ENCODE measurements at places on chromosomes 3 and 15.

DNA sequence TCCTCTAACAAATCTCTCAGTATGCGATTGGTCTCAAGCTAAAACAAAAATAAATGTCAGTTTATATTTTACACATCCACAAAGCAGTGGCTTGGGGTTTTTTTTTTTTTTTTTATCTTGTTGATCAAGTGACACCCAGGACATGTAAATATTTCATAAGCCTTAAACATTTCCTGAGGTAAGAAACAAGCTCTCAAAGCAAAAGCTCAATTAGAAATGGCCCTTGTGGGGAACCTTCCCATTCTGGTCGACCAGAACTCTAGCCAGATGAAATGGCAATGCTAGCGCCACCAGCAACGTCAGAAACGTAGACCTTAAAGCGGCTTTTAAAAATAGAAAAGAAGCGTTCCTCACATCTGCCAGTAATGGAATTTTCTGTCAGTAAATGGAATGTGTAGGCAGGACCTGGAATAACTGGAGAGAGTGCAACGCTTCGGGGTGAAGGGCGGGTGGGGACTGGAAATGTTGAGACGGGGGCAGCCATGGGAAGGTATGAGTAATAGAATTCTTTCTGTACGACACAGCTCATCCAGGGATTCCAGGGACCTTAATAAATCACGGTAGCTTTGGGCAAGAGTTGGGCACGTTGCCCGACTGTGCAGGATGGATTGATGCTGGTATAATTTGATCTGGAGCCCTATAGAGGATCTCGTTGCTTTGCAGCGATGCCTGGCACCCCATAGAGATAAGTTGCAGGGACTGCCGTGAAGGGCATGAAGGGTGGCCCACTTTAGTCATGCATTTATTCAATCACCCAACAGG, 44.4 kb downstream of the BTD start:
- DNase-seq = no peak

DNA sequence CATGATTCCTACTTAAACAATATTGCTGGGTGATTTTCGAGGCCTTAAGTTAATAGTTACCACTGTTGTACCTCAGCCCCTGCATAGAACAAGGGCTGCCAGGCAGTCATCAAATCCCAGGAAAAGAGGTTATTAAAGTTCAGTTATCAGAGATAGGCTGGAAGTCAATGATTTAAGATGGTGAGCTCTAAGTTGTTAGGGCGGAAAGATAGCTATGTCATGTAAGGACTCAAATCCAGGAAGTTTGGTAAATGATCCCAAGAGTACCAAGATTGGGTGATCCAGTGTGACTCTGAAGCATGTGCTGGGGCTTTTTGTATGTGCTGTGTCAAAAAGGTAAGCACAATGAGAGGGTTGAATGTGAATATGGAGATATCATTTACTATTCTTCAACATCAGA, 287.9 kb downstream of the NLGN1 start:
- DNase-seq = no peak

DNA sequence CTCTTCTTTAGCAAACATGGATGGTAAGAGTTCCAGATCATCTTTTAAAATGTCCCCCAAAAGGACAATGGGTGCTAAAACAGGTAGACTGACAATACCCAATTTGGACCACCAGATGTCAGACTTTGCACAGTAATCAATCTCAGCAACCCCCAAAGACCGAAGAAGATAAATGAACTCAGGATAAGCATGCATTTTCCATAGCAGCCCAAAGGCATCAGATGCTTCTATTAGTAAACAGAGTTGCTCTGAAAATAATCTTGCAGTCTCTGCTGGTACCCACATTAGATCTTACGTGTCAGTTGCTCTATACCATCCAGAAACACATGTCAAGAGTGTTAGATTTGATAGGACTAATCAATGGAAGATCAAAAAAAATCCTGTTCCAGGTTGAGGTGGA, 20.6 kb downstream of the MYH15 start:
- no peak for DNase-seq

GRCh38 chr3:175608356-175608755, 749.2 kb downstream of the NAALADL2 start:
- no peak for DNase-seq

DNA sequence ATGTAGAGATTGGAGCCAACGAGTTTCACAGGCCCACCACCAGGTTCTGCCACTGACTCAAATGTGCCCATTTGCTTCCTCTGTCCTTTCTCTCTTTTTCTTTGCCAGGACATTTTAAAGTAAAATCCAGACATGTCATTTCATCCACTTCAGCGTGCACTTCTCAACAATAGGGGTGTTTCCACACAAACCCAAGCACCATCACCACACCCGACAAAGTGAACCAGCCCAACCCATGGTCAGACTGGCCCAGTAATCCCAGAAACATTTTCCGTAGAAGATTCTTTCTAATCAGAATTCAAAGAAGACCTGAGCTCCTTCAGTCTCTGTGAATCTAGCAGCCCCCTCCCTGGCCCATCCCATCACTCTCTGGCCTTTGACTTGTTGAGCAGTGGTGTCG, 13.4 kb downstream of the CFAP100 start:
- no peak for DNase-seq

GRCh38 chr3:100726706-100727105, 17.4 kb downstream of the TFG start:
- no peak for DNase-seq

DNA sequence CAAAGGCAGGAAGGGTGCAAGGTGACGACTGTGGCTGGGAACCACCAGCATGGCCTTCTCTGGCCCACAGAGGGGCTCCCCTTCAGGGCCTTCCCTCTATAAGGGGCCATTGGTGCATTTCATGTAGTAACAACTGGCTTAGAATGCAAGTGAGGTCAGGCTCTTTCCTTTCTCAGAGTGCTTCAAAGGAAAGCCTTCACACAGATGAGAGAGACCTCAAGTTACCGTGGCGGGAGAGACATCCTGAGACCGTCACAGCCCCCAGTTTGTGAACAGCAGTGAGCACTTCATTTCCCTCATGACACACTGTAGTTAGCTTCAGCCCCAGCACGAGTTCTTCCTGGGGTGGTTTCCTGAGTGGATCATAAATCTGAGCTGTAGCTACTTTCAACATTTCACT, 96.6 kb upstream of the LIMD1 start:
- DNase-seq = no peak

- peak; percentile 2 for DNase-seq
These were observed 10.9 kb downstream of the CA12 start for GRCh38 chr15:63370764-63371163.

DNA sequence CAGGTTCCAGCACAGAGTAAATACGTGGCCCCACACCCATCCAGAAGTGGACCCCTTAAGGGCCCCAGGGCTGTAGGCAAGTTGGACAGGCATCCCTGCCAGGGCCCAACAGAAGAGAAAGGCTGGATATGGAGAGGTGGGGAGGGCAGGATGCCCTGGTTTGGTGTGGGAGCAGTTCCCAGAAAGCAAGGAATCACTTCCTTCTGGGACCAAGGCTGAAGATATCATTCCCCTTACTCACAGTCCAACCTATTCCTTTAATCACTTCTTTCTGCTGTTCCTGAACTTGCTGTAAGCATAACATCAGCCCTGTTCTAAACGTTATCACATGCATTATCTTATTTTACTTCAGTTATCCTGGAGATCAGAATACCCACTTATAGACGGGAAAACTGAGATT, 6.1 kb upstream of the MESP2 start:
- no peak for DNase-seq

DNA sequence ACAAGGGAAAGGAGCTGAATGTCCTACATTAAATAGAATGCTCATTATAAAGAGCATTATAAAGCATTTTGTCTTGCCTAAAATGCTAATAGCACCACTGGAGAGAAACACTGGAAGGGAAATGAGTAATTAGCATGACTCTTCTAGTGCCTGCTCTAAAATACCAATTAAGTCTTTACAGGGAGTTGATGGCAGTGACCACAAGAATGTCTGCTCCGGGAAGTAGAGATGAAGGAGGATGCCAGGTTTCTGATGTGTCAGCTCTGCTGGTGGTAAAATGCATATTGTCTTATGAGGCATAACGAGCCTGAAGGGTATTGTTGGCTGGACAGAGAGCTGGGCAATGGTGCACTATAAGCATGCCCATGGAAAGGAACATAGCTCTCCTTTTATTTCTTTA, 49.5 kb downstream of the MYLK start:
- no peak for DNase-seq

GRCh38 chr15:97989299-97989698, 28.8 kb downstream of the ARRDC4 start:
- DNase-seq = no peak

DNA sequence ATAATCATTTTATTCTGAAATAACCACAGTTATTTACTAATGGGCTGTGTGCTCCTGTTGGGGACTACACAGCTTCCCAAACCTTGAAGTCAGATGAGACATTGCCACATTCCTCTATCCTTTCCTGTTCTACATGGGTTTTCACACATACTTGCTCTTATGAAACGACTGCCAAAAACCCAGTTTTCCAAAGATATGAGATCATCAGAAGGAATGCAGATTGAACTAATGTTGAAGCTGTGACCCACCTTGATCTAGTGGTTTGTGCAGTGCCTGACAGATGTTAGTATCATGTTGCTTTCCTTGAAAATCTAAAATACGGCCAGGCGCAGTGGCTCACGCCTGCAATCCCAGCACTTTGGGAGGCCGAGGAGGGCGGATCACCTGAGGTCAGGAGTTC, 144.6 kb downstream of the VGLL4 start:
- DNase-seq = no peak

DNA sequence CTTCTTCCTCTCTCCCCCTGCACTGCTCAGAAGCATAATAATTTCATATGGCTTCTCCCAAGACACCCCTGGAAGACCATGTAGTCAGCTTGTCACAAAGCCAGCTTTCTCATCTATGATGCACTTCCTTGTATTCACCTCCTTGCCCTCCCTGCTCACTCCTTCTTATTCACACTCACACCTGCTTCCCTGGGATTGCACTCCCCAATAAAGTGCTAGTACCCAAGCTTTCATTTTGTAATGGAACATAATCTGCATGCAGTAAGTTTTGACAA, 76.9 kb upstream of the FRMD4B start:
- DNase-seq = no peak

DNA sequence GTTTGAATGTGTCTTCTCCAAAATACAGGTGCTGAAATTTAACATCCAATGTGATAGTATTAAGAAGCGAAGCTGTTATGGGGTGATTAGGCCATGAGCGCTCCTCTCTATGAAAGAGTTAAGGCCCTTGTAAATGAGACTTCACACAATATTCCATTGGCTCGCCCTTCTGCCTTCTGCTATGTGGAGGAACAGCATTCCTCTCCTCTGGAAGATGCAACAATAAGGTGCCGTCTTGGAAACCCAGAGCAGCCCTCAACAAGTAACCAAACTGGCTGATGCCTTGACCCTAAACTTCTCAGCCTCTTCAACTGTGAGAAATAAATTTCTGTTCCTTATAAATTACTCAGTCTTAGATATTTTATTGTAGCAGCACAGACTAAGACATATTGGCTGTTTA, 874.6 kb downstream of the ROBO1 start:
- DNase-seq = no peak

DNA sequence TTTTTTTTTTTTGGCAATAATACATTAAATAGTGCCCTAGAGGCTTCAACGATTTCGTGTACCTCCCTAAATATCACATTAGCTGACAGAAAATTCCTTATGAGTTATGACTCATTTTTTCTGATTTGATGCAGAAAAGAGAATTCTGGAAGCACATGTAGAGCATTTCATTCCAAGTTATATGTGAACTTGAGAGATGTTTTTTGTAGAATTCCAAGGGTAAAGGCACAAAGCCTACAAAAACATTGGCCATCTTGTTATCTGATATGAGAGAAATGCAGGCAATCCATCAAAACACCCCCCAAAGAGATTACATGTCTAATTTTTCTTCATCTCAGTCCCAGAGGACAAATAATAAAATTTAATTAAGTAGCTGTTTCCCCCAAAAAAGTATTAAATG, 6.7 kb upstream of the PFN2 start:
- no peak for DNase-seq

DNA sequence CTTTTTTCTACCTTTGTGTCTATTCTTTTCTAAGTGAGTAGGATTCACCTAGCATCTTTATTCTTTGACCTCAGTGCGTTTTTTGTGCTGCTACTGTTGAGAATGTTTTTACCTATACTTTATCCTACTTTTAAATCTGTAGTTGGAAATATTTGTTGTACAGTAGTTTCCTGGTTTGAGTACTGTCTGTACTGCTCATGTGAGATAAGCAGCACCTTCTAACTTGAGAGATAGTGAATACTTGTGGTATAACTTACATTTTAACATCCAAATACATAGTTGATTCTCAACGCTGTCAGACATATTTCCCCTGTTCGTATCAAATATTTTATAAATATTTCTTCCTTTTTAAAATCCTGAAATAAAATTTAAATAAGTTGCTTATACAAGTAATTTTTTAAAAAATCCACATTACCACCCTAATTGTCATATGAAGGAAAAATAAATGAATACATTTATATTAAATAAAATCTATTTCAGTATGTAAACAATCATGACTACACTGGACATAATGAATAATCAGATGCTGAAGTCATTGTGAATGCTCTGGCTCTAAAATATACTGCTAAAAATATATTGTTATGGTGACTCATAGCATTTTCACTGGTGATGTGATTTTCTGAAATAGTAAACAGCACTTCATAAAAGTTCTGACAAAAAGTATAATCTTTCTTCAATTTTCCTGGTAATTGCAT, 17.4 kb downstream of the ATP11B start:
- no peak for DNase-seq

- no peak for DNase-seq
These were observed 143.7 kb upstream of the NAALADL2 start for GRCh38 chr3:174715386-174715785.

GRCh38 chr3:12158387-12159226, at the start of gene TIMP4:
Gene TIMP4 (minus strand): TSS chr3:12158912. CDS start chr3:12158840, 72 bp downstream.
- no peak for DNase-seq

DNA sequence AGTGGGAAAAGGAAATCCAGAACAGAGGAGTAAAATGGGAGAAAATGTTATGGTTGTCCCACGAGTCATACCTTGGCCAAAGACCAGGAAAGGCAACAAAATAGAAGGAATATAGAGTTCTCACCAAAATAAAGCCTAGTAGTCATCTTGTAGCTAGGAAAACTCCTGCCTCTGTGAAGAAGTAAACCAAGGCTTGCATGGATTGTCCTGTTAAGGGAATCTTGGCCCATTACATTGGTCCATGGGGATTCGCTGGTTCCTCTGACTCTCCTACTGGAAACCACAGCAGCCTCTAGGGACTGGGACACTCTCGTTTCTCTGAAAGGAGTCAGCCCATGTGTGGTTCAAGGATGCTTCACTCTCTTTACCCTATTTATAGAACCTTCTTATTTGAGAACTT, 62.9 kb upstream of the FNDC3B start:
- DNase-seq = no peak

GRCh38 chr3:143134471-143134870, 14.9 kb downstream of the CHST2 start:
- DNase-seq = peak; percentile 28
